ENCODE measurements at places on chromosomes 3 and 15. TPM values are rescaled to one million over a fixed set of nuclear protein-coding genes. Genes with fewer than 3 reads are reported as not detected.

DNA sequence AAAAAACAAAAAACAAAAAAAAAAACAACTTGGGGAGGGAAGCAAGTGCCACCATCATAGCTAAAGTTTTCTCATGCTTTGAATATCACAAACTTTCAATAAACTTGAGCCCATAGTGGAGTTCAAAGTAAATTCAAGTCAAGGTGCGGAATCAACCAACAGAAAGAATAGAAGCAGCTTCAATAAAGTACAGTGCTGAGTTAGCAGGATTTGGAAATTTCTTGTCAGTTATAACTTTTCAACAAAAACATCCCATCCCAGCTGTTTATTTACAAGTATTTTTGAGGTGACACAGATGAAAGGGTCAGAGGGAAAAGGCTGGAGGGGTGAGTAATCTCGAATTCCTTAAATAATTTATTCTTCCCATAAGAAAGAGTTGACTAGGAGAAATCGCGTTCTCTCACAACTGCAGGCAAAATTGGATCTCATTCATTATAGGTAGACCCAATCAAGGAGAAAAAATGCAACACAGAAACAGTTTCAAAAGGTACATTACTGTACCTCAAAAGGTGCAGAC, 477.4 kb upstream of the RASGRP1 start:
- DNase-seq = no peak

DNA sequence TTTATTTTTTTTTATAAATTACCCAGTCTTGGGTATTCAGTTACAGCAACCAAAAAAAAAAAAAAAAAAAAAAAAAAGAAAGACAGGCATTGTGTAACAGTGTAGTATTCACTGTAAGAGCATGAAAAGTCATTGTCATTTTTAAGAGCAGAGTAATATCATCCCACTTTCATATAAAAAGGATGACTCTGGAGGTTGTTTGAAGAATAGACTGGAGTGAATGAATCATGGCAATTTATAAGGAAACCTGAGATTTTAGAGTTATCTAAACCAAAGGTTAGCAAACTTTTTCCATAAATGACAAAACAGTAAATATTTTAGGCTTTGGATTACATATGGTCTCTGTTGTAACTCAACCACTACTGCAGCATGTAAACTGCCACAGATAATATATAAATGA, 794.9 kb downstream of the NTRK3 start:
- DNase-seq = no peak

DNA sequence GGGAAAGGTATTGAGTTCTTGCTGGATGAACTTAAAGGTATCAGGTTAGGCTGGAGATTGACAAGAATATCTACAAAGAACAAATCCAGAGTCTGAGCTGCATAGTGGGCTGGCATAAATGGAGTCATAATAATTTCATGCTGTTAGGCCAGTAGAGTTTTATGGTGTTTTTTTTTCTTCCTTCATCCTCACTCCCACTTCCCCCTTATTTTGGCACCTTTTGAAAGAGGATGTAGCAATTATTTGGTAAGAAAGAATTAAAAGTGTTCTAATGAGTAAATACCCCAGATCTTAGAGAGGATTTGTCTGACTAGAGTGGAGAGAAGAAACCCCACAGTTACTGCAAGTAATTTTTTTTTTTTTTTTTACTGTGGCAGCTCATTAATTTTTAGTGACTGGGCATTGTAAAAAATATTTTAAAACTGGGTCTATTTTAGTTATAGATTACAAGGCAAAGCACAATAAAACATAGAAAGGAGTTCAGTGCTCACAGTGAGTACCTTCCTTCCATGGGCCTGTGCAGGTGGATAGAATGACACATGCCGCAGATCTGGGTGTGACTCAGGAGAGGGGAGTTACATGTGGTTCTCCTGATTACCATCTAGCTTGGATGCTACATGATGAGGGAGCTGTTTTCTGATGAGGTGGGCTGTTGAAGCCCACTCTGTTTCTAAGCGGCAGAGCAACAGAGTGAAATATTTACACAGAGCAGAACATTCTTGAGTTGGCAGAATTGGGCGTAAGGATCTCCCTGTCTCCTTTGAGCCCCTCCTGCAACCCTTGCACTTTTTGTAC, 5.3 kb downstream of the EDEM1 start:
- no peak for DNase-seq

GRCh38 chr3:72361990-72362389, 486.3 kb downstream of the SHQ1 start:
- DNase-seq = no peak

DNA sequence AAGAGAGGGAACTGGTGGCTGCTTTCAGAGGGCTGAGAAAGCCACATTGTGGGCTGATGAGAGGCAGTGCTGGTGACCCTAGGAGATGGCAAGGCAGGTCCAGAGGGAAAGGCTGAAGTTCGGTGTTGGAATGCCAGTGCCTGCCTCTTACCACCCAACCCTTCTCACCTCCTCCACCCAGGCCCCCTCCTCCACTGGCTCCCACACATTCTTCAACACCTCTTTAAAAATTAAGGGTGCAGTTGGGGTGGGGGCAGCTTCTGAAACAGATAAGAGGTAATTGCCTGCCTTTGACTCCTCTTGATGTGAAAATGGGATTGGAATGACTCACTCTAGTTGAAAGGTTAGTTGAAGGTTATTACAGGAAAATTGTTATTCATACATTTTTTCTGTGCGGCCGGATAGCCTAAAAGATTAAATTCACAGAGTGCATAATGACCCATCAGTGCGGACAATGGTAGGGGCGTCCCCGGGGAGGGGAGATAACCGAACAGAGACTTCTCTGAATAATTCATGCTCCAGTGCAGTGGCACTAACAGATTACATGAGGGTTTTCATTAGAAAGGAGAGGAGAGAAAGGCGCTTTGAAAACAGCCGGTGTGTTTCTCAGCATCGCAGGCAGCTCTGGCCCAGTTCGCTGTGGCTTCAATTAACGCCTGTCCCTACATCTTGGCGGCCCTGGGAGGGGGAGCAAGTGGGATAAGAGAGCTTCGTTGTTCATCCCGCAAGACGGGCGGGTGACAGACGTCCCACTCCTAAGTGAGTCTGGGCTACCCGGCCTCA, 212.4 kb downstream of the TLE3 start:
- DNase-seq = no peak

DNA sequence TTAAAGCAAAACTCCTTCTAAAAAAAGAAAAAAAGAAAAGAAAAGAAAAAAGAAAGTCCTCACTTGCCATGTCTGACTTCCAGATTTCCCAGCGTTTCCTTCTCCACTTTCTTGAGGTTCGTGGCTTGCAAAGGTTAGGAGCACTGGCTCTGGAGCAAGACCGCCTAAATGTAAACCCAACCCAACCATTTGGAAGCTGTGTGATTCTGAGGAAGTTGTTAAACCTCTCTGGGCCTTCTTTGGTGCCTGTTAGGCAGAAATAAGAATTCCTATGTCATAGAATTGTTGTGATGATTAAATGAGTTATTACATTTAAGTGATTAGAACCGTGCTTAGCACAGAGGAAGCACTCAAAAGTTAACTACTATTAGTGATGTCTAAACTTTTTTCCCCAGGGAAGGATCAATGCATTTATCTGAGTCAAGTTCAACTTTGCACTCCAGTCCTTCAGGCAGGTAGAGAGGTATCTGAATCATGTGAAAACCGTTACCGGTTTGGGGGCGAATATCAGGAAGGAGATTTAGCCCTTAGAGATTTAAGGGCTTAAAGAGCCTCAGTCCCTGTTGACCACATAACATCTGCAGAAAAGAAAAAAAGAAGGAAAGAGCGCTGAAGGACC, 78.3 kb upstream of the HES1 start:
- no peak for DNase-seq

DNA sequence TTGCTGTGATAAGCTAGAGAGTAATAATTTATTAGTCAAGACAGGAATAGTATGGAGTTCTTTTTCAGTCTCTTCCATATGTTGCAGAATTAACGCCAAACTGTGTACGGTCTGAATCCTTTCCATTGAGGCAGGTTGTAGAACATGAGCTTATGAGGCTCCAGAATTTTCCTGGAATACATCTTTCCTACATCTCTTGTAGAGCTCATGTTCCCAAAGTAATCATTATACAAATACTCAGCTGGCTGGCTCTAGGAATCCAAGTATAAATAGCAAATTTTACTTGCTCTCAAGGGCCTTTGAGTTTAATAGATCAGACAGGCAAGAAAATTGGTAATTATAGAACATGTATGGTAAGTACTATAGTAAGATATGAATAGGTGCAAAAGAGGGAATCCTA, 419.4 kb downstream of the RBMS3 start:
- DNase-seq = no peak

DNA sequence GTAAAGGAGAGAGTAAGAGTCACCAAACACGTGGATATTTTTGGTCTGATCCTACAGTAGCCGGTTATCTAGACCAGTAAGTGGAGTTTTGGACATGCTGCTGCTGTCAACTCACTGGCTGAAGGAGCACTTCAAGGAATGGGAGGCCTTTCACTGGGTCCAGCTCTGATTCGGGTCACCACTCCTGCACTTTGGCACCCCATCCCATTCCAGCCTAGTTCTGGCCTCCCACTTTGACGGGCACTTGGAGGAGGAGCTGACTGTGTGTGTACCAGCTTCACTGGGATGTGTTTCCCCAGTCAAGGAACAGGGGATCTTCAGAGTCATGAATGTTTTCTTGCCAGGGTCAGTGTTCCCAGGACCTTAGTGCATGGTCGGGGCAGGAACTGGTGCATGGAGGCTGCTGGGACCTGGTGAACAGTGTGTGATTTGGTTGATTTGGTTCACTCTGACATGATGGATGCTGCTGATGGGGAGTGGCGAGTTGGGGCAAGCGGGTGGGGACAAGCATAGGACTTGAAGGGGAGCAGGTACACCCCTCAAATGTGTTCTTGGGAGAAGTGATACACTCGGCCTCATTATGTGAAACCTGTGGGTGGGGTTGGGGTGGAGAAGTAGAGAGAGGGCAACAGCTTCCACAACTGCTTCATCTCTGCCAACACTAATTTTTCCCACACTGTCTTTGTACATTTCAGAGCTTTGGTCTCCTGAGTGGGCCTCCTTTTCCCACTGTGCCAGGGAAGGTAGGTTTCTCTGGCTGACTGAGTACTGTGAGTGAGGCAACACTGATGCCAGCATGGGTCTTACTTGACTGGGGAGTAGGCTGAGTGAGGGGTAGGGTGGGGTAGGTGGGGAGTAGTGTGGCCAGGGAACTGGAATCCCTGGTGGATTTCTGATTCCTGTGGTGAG, 64.0 kb downstream of the RGMA start:
- no peak for DNase-seq

DNA sequence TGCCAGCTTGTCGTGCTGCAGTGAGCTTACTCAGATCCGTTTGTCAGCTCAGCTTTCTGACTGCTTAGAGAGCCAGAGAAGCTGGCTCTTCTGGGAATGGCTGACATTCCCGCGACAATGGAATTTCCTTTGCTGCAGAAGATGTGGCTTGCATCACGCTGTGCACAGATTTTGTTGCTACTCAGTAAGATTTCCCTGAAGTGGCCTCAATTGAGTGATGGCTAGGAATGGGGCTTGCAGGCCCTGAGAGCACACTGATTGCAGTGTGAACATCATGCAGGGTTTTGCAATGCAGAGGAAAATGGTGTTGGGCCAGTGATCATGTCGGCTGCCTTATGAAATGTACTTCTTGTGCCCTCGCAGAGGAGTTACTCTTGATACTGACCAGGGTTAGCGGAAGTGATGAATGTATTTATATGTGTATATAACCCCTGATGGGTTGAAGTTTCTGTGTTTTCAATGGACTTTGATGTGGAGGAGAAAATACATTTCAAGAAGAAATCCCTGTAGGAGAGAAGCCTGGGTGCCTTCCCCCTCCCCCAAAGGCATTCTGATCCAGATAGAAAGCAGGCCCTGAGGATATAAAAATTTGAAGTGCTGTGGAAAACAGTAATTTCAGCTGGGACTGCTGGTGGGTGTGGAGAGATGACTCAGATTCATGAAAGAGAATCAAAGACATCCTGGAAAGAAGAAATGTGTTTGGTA, 102.5 kb upstream of the PDZRN3 start:
- no peak for DNase-seq

DNA sequence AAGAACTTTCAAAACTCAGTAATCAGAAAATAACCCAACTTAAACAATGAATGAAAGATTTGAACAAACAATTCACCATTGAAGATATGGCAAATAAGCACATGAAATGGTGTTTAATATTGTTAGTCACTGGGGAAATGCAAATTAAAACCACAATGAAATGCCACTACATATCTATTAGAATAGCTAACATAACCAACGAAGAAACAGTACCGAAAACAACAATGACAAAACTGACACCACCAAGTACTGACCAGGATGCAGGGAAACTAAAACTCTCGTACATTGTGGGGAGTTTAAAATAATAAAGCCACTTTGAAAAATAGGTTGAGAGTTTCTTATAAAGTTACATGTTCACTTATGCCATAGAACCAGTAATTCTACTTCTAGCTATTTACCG, 69.1 kb downstream of the KBTBD8 start:
- no peak for DNase-seq

DNA sequence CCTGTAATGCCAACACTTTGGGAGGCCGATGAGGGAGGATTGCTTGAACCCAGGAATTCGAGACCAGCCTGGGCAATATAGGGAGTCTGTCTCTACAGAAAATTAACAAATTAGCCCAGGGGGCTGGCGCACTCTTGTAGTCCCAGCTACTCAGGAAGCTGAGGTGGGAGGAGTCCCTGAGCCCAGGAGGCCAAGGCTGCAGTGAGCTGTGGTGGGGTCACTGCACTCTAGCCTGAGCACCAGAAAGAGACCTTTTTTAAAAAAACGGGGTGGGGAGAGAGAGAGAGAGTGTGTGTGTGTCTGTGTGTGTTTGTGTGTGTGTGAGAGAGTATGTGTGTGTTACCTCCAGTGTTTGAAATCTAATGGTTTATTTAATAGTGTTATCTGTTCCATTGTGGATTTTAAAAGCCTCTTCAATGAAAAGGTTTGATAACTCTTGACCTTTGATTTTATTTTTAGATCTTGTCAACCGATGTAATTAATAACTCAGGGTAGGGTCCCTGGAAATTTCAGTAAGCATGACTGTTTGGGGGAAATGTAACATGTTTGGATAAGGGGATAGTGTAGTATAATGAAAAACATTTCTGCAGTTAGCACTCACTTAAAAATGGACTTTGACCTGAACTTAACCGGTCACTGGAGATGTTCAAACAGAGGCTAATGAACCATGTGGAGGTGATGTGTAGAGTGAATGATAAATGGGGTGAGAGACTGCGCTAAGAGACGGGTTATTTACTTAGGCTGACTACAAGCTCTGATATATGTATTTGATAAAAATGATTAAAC, 29.7 kb downstream of the LRCH3 start:
- DNase-seq = no peak

DNA sequence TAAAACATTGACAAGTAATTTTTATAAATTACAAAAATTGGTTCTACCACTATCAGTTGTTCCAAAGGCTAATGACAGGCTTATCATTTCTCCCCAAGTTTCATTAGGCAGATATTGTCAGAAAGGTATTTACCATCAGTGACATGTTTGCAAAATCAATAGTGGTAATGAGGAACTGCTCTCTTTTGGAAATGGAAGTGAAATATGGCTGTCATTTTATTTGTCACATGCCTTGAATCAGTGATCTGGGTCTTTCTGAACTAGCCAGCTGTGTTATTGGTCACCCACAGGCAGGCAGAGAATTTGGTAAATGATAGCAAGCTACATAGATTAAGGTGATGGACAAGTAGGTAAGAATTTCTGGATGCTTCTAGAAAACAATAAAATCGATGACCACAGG, 268.0 kb upstream of the ARHGEF26 start:
- DNase-seq = no peak

BLOC1S6 gene
- 30.0 TPM for total RNA-seq

LOXL1 gene
- 7.9 TPM for total RNA-seq

SYNPR gene
- not detected for total RNA-seq

EAF2 gene
- 6.7 TPM for total RNA-seq

CACNA2D2 gene
- 4.9 TPM for total RNA-seq

TNNC1 gene
- total RNA-seq = 2.5 TPM

CAPN3 gene
- total RNA-seq = 11.6 TPM

NDUFAF3 gene
- total RNA-seq = 69.9 TPM

GALNT15 gene
- 47.0 TPM for total RNA-seq

GALK2 gene
- total RNA-seq = 39.7 TPM

All from mucosa of descending colon (tissue), 3 donors.